Progenitor cell of endocrine pancreas (in vitro differentiated cells): ENCODE measurements at places on chromosomes 12 and 14.

DNA sequence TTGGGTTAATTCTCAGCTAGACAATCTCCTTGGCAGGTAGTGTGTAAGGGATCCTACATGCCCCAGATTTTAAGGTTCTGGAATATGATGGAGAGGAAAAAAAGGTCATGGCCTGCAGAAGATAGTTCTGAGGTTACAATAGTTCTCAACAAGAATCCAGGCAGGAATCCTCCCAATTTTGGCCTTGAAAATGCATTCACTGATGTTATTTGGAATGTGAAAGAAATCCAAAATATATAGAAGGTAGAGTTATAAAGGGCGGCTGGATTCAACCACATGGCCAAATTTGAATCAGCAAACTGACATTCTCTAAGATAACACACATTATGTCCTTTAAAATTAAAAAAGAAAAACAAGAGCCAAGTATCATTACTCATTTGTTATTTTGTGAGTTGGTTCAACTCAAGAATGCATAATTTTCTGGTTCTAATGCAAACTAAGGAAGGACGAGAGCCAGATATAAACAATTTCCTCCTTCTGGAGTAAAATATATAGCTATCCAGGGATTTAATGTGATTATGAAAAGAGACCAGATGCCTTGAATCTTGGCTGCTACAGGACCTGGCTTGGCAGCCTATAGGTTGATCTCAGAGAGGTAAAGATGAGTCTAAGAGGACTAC is 177.0 kb upstream of the G2E3 start:
- no peak for DNase-seq
- H3K27ac ChIP-seq = no peak overlapping the region
- no peaks in the 10 kb centered on the region for H3K27me3 ChIP-seq

DNA sequence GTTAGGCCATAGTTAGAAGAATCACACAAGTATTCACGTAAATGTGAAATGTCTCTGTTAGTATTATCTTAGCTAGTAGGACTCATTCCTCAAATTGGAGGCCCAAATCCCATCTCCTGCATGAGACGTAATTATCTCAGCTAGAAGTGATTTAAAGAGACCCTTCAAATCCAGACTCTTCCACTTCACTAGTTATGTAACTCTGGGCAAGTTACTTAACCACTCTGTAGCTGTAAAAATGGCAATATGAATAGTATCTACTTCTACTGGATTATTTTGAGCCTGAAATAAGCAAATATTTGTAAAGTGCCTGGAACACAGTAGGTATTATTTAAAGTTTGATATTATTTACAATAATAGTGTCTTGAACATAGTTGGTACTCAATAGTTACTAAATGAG is 28.4 kb upstream of the CDKL1 start:
- no peaks in the 10 kb centered on the region for H3K27me3 ChIP-seq
- no peak for DNase-seq
- H3K4me1 ChIP-seq = peaks cover 3% of the 10 kb centered on the region
- no peak overlapping the region for H3K27ac ChIP-seq
- H3K36me3 ChIP-seq = peaks cover 23% of the 10 kb centered on the region

DNA sequence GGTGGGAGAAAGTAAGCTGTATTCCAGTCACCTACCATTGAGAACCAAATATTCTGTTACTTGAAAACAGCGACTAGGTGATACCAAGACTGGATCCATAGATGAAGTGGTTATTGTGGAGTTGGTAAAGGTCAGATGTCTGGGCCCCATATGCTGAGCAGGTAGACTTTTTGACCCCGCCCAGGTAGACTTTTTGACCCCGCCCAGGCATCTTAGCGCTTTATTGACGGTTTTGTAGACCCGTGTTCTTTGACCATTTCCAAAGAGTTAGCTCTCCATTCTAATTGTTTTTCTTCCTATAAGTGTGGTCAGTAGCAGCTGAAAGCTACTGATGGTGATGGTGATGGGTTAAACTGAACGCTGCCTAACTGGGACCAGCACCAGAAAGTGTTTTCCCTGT is 61.6 kb downstream of the SLC8A3 start:
- no peak overlapping the region for H3K27ac ChIP-seq
- H3K4me3 ChIP-seq = no peak overlapping the region
- no peaks in the 10 kb centered on the region for H3K4me1 ChIP-seq
- DNase-seq = no peak
- H3K27me3 ChIP-seq = peaks cover 13% of the 10 kb centered on the region

- peaks cover 8% of the 10 kb centered on the region for H3K4me1 ChIP-seq
- no peaks in the 10 kb centered on the region for H3K27me3 ChIP-seq
- no peaks in the 10 kb centered on the region for H3K36me3 ChIP-seq
- no peak for DNase-seq
- no peak overlapping the region for H3K4me3 ChIP-seq
Observed at GRCh38 chr12:92764831-92765230, 62.0 kb downstream of the PLEKHG7 start.

GRCh38 chr12:65637150-65637549 is 187.1 kb upstream of the HMGA2 start:
- no peaks in the 10 kb centered on the region for H3K36me3 ChIP-seq
- no peak for DNase-seq

DNA sequence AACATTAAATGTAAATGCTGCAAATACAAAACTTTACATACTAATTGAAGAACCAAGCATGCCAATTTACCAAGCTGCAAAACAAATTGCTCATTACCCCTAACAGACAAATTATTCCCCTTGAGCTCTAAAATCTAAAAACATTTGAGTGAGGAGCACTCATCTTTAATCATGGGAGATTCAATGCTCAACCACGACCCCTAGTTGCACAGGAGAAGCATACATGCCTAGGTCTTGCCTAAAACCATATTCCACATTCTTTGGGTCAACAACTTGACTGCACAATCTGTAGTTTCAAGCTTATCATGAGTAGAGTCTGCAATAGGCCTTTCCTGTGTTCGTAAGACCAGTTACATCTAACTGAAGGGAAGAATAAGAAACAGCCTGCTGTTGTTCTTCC is 69.7 kb downstream of the MGAT4C start:
- no peak overlapping the region for H3K27ac ChIP-seq
- no peaks in the 10 kb centered on the region for H3K4me1 ChIP-seq
- H3K4me3 ChIP-seq = no peak overlapping the region
- no peaks in the 10 kb centered on the region for H3K36me3 ChIP-seq
- no peak for DNase-seq
- H3K27me3 ChIP-seq = no peaks in the 10 kb centered on the region

GRCh38 chr12:75354011-75354410 is 19.5 kb downstream of the GLIPR1L1 start:
- DNase-seq = no peak
- H3K4me1 ChIP-seq = peaks cover 2% of the 10 kb centered on the region
- peaks cover 6% of the 10 kb centered on the region for H3K36me3 ChIP-seq
- H3K27ac ChIP-seq = no peak overlapping the region

DNA sequence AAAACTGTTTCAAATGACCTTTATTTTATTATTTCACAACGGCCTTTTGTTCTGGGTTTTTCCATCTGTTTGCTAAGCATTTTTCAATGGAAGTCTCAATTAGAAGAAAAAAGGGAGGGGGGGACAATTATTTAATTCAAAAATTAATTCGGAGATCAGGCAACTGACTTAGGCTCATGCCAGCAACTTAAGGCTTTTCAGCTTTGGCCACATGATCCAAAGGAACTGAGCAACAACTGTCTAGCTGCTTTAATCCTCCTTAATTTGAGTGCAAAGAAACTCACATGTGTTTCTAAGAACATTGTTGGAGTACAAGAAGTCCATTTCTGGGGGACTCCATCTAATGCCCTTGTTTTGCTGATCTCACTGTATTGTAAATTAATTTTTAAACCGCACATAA is 188.0 kb downstream of the EXOC5 start:
- H3K27ac ChIP-seq = no peak overlapping the region
- peaks cover 10% of the 10 kb centered on the region for H3K4me1 ChIP-seq
- no peaks in the 10 kb centered on the region for H3K36me3 ChIP-seq

- H3K36me3 ChIP-seq = no peaks in the 10 kb centered on the region
- H3K27ac ChIP-seq = no peak overlapping the region
- H3K27me3 ChIP-seq = peaks cover 44% of the 10 kb centered on the region
- H3K4me1 ChIP-seq = peaks cover 9% of the 10 kb centered on the region
- H3K4me3 ChIP-seq = peak overlapping the region; percentile 80
- DNase-seq = no peak
Observed at GRCh38 chr12:6469609-6470374, 685 bp downstream of the VAMP1 start.

GRCh38 chr12:68609998-68610369 is 715 bp upstream of the RAP1B start:
- no peak for DNase-seq
- H3K27ac ChIP-seq = peak overlapping the region; percentile 100
- H3K4me3 ChIP-seq = peak overlapping the region; percentile 92
- peaks cover 5% of the 10 kb centered on the region for H3K36me3 ChIP-seq

- peaks cover 7% of the 10 kb centered on the region for H3K27me3 ChIP-seq
- no peak for DNase-seq
- H3K36me3 ChIP-seq = peaks cover 2% of the 10 kb centered on the region
- no peak overlapping the region for H3K27ac ChIP-seq
- H3K4me3 ChIP-seq = no peak overlapping the region
Observed at GRCh38 chr12:25972783-25973182, 14.3 kb downstream of the RASSF8 start.

DNA sequence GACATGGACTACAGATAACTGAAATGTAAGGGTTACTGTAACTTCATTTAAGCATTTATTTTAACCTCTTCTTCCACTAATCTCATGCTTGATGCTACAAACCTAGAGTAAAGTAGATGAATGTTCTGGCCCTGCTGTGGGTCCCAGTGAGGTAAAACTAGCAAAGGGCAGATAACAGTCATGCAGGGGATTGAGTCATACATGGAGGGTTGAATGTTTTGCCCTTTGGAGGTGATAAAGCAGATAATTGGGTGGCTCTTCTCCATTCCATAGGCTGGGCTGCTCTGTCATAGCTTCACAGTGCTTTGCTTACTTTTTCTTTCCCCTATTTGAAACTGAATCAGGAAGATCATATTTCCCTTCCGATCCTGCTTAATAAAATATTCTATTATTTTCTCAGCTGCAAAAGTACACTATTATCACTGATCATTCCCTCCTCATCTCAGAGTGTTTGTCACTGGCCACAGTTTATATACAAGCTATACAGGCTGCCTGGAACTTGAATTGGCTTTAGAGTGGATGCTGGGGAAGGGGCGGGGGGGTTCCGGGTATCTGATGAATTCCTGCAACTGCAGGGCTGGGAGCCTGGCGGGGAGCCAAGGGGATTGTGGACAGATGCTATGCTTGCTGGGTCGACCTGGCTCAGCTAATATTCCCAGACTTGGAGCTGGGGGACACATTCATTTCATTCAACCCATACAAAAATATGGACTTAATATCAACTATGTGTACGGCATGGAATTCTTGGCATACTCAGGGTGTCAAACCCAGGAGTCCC is 235.1 kb downstream of the NRXN3 start:
- no peak overlapping the region for H3K27ac ChIP-seq
- no peak for DNase-seq
- peaks cover 18% of the 10 kb centered on the region for H3K27me3 ChIP-seq
- no peak overlapping the region for H3K4me3 ChIP-seq
